AG09319 (cell line): ENCODE measurements at places on chromosomes 7 and 10.
A peak's percentile ranks its signal among the peaks of the same experiment; 100 is the strongest.

GRCh38 chr10:125691160-125691981, 8.4 kb upstream of the TEX36 start:
- DNase-seq = peak; percentile 67

DNA sequence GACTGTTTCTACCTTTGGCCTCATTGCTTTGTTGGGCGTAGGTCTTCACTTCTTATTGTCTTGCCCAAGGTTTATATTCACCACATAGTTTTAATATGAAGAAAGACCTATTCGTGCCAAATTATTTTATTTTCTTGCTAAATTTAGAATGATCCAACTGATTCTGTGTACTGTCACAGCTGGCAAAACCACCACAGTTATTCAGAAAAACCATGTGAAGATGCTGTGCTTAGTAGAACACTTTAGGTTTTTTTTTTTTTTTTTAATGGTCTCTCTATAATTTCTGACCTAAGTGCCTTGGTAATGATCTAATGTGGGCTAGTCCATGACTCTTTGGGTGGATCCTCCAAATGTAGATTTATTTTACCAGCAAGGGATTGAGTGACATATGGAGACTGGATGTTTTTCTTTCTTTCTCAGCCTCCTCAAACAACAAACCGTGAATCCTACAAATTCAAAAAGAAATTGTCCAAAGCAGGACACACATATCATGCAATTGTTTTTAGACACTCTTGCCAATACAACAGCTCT, 243.8 kb downstream of the DYNC1I1 start:
- no peak for DNase-seq

DNA sequence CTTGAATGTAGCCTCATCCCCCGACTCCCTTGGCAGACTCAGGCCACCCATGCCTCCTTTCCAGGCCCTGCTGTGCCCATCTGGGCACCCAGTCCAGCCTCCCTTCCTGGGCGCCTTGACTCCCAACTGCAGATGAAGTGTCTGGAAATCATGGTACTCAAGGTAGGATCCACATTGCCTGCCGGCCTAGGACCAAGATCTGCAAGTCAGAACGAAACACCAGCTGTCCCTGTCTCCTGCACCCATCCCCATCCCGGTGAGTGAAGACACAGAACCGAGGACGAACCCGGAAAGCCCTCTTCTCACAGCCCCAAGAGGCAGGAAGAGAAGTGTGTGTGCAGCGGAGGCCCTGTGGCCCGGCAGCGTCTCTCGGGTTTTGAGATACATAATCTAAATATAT, 205.1 kb downstream of the EMX2 start:
- no peak for DNase-seq

DNA sequence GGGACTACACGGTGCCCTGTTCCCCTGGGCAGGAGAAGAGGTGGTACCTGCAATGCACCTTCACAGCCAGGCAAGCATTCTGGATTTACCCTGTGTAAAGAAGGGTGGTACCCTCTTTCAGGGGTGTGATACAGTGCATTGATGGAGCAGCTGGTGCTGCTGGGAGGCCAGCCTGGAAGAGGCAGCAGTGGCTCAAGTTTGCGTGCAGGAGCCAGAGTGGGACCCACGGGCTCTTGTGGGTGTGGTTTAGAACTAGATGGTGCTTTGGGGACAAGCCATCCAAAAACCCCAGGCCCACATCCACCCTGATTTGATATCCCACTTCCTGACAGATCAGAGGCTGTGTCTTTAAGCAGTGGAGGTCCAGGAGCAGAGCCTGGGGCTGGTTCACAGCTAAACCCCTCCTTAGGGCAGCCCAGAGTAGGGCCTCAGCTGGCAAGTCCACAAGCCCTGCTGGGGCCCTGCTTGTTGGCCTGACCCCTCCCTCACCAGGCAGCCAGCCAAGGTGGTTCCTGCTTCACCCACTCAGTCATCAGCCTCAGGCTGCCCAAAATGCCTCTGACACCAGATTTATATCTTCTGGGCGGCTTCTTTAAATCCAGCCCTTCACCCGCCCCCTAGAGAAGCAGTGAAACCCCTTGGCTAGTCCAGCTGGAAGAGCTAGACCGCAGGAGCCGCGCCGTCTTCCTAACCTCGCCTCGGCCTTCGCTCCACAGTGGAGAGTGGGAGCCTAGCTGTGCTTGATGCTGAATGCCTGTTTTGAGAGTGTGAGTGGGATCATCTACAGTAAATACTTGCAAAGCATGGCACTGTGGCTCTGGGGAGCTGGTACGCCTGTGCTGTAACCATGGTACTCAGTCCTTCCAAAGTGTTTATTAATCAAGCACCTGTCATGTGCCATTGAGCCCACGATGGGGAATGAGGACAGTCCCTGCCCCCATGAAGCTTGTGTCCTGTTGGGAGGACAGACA, 1.4 kb upstream of the ASIC3 start:
- no peak for DNase-seq

DNA sequence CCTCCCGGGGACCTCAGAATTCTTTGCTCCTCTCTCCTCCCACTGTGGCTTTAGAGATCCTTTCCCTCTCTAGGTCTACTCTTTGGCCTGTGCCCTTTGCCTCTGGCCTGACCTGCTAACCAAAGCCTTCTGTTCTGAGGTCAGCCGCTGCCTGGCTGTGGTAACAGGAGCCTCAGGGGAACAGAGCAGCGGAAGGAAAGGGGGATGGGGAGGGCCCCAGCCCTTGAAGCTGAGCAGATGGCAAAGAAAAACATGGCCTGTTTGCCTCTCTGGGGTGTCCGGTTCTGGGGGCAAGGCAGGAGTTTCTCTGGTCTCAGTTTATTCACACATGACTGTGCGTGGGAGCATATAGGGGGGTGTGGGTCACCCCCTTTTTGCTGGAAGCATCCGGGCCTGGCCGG, 28.2 kb downstream of the COL26A1 start:
- no peak for DNase-seq
